ENCODE measurements at places on chromosomes 12 and 14. TPM values are rescaled to one million over a fixed set of nuclear protein-coding genes. Genes with fewer than 3 reads are reported as not detected.

TOMM20L gene
- not detected for total RNA-seq

RPL6 gene
- total RNA-seq: 1,104 TPM

TAS2R10 gene
- not detected for total RNA-seq

KRT71 gene
- total RNA-seq: not detected

KRT85 gene
- total RNA-seq: not detected

NPFF gene
- not detected for total RNA-seq

OR9K2 gene
- total RNA-seq: not detected

TESPA1 gene
- 81.0 TPM for total RNA-seq

IGF1 gene
- 1.2 TPM for total RNA-seq

LIN52 gene
- total RNA-seq: 14.9 TPM

TMEM229B gene
- total RNA-seq: 9.9 TPM

DEGS2 gene
- total RNA-seq: 0.39 TPM

IFI27L1 gene
- total RNA-seq: 34.7 TPM

DACT1 gene
- 1.1 TPM for total RNA-seq

SIX1 gene
- not detected for total RNA-seq

IL31 gene
- total RNA-seq: not detected

PTGER2 gene
- 116 TPM for total RNA-seq

PNN gene
- 94.1 TPM for total RNA-seq

PLA2G1B gene
- total RNA-seq: not detected

KLHDC1 gene
- total RNA-seq: 1.5 TPM

CD163L1 gene
- total RNA-seq: not detected

ENTPD5 gene
- 13.0 TPM for total RNA-seq

ACOT6 gene
- total RNA-seq: not detected

TAS2R42 gene
- not detected for total RNA-seq

STYK1 gene
- 5.9 TPM for total RNA-seq

FSCB gene
- not detected for total RNA-seq

PAX9 gene
- not detected for total RNA-seq

Measured in activated CD8-positive, alpha-beta T cell treated with anti-CD3 and anti-CD28 coated beads, Interleukin-2, amount 10 ng/mL, durations not matched to agents 7 days and 5 days (primary cell).